ENCODE measurements at places on chromosomes 2 and 18. TPM values are rescaled to one million over a fixed set of nuclear protein-coding genes. Genes with fewer than 3 reads are reported as not detected.

OR6B2 gene
- total RNA-seq, result not detected

MC5R gene
- total RNA-seq, result not detected

SPC25 gene
- 28.5 TPM for total RNA-seq

DNA sequence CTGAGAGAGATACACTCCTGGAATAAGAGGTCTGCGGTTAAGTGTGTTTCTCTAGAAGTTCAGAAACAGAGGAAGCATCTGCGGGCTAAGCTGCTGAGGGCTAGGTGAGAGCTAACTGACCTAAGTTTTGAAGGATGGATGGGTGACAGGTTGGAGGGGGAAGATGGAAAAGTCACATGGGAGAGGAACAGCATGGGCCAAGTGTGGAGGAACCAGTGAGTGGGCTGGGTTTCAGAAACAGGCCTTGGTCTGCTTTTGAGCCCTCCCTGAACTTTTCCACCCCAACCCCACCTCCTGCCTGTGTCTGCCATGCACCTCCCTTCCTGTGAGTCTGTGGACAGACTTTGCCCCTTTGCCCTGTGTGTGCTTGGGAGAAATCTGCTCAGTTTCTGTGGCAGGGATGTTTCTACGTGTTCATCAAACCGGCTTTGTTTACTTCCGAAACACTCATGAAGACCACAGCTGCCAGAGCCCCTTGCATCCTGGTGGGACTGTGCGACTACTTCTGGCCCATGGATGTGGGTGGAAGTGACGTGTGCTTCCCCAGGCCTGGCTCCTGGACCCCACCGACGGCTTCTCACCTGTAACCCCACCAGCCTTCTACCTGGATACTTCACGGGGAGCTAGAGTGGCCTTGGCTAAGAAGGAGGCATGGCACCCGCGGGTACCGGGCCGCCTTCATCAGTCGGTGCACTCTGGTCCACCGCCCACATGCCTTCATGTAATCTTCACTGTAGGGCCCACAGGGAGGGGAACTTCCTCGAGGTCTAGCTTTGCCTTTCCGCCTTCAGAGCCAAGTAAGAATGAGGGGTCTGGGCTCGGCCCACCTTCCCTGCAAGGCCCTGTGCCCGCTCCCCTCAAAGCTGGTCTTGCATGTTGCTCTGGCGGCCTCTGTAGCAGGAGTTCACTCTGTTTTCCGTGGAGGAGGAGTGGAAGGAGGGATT is 1.4 kb upstream of the HPCAL1 start:
- DNase-seq, result no peak

DNA sequence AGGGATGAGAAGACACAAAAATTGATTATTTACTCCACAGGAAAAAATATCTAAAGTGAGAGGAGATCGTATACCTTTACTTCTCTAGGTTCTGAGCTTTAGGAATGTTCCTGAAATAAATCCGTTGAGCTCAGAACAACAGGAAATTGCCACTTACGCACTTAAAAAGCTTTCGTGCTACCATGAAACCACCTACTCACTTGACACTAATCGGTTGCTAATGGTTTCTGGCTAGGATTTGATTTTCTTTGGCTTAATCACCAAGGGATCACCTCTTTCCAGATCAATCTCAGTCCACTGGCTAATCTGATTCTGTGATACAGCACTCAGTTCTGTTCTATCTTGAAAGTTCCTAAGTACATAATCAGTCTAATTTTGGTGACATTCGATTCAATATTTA is 419.6 kb downstream of the DLGAP1 start:
- no peak for DNase-seq

GRCh38 chr18:59229191-59229590 is 9.2 kb downstream of the GRP start:
- DNase-seq, result no peak

ALPG gene
- 1.4 TPM for total RNA-seq

- no peak for DNase-seq
Observed at GRCh38 chr18:28728891-28729290, 552.0 kb upstream of the CDH2 start.

DNA sequence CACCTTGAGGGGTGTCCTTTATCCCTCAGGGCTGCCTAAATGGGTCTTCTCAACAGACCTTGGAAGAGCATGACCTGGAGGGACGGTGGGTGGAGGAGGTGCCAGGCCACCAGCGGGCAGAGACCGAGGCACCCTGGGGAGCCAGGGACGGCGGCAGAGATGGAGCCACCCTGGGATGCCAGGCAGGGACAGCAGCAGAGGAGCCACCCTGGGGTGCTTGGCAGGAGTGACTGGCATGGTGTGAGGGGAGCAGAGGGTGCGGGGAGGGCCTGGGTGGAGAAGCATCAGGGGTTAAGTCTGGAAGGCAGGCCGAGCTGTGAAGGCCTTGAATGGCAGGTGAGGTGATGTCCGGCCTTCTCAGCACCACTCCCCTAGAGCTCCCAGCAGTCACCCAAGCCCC is 56.1 kb downstream of the CIB4 start:
- DNase-seq, result peak; percentile 20

GRCh38 chr2:196247976-196248280 is 76.5 kb upstream of the STK17B start:
- DNase-seq, result no peak

GRCh38 chr18:41347057-41347456 is 608.0 kb upstream of the PIK3C3 start:
- no peak for DNase-seq

COLEC11 gene
- total RNA-seq, result not detected

- no peak for DNase-seq
Observed at GRCh38 chr18:29540548-29540947, 1363.6 kb upstream of the CDH2 start.

- DNase-seq, result no peak
Observed at GRCh38 chr2:241187101-241187917, 1.2 kb upstream of the ANO7 start.

CNRIP1 gene
- total RNA-seq, result 0.70 TPM

DNA sequence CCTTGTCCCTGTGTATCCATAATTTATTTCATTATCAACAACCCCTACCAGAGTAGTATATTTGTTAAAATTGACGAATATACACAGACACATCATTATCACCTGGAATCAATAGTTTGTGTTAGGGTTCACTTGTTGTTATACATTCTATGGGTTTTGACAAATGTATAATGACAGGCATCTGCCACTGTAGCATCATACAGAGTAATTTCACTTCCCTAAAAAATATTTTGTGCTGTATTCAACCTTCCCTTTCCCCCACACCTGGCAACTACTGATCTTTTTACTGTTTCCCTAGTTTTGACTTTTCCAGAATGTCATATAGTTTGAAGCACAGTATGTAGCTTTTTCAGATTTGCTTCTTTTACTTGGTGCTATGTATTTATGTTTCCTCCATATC is 132.0 kb downstream of the ZNF804A start:
- DNase-seq, result no peak

- no peak for DNase-seq
Observed at GRCh38 chr2:202754936-202755335, 116.6 kb downstream of the ICA1L start.

DNA sequence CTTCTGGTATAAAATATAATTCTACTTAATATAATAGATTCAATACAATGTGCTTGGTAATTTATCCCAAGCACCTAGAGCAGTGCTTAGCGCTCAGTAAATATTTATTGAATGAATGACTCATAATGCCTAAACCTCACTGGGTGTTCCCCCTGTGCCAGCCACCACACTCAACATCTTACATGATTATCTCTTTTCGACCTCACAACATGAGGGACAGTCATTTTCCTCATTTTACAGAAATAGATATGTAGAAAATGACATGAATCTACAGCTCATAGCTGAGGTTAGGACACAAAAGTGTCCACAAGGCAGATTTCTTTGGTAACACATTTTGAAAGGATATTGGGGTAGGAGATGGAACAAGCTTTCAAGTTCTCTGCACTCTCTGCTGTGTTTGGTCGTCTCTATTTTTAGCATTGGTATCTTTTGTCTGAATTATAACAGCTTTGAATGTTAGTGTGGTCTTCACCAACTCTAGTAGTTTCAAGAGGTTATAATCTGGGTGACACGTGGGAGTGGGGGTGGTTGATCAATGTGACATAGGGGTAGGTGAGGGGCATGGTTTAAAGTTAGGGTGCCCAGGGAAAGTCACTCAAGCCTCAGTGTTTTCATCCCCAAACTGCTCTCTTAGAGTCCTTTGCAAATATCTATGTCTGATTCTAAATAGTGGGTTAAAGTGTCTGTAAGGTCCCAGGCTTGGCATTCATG is 9.8 kb downstream of the MYOM1 start:
- no peak for DNase-seq

GRCh38 chr2:73103018-73103542 is 9.7 kb downstream of the RAB11FIP5 start:
- DNase-seq, result no peak

FAM228A gene
- not detected for total RNA-seq

DNA sequence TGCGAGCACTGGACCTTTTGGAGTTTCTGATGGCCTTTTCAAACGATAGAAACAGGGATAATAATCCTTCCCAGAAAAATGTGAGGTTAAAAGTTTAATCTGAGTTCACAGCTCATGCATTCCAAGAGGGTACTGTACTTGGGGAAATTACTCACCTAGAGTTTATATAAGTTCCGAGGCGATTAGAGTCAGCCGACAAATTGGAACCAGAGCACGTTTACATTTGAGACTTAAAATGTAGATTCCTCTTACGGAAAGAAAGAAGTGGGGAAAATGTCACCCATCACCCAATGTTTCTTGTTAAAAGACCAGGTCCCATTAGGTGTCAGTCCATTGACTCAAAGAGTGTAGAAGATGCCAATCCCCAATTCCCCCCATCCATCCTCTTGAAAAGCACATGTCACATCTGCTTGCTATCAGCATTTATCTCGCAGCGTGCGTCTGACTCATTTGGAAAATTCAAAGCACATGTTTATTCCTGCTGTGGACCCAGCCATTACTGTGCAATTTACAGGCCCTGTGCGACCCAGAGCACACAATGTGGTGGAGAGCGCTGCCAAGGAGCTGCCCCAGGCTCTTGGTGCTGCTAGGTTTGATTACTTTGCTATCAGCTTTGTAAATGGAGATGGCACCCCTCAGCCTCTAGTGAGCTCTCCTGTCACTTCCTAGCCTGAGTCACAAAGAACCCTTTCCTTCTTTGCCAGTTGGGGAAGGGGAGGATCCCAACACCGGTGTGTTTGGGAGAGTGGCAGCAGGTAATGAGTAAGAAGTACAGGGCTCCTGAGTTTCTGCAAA is 104.8 kb downstream of the COLEC12 start:
- no peak for DNase-seq

DNA sequence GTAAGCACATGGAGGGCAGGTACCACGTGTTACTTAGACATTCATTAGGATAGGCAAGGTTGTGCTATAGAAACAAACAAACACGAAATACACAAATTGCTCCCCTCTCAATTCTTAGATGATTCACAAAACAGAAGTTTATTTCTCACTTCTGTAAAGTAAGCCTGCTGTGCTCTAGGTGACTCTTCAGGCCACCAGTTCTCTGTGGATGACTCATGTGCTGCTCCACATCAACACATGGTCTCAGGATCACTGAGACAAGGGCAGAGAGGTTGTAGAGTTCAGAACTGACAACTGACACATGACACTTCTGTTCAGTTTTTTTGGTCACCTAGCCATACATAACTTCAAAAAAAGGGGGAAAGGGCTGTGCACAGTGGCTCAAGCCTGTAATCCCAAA is 70.6 kb downstream of the DAW1 start:
- no peak for DNase-seq

SF3B6 gene
- 130 TPM for total RNA-seq

DNA sequence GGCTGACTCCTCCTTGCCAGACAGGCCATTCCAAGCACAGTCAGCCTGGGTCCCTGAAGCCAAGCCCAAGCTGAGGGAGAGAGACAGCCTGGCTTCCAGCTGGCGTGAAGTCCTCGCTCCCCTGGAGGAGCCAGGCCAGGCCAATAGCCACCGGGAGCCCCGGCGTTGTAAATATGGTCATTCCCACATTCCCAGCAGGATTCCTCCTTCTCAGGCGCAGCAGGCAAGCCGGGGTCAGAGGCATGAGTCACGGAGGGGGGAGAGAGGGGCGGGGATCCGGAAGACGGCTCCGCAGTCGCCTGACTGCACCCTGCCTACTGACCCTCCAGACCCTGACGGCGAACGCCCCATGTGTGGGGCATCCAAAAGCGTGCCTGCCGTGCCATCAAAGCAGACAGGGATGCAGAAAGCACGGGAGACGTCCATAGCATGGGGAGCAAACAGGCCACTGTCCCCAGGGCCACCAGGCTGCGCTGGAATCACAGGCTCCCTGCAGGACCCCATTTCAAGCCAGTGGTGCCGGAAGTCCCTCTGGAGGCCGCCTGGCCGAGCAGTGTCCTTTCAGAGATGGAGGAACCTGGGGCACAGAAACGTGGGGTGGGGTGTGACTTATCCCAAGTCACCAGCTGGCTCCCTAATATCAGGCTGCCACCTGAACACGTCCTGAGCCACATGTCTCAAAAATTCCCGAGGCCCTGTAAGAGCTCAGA is 48.2 kb downstream of the TWIST2 start:
- peak; percentile 81 for DNase-seq

HOXD3 gene
- total RNA-seq, result not detected

SERPINB10 gene
- total RNA-seq, result not detected

- no peak for DNase-seq
Observed at GRCh38 chr18:62101321-62101721, 85.5 kb downstream of the PIGN start.

- no peak for DNase-seq
Observed at GRCh38 chr2:37711831-37712230, 40.4 kb upstream of the CDC42EP3 start.

DSG4 gene
- not detected for total RNA-seq

DNA sequence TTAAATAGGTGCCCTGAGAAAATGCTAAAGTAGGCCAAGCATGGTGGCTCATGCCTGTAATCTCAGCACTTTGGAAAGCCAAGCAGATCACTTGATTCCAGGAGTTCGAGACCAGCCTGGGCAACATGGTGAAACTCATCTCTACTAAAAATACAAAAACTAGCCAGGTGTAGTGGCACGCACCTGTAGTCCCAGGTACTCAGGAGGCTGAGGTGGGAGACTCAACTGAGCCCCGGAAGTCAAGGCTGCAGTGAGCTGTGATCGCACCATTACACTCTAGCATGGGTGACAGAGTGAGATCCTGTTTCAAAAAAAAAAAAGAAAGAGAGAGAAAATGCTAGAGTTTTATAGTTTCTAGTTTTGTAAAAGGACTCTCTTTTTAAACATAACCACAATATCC is 12.0 kb downstream of the ANKRD44 start:
- DNase-seq, result no peak

DNA sequence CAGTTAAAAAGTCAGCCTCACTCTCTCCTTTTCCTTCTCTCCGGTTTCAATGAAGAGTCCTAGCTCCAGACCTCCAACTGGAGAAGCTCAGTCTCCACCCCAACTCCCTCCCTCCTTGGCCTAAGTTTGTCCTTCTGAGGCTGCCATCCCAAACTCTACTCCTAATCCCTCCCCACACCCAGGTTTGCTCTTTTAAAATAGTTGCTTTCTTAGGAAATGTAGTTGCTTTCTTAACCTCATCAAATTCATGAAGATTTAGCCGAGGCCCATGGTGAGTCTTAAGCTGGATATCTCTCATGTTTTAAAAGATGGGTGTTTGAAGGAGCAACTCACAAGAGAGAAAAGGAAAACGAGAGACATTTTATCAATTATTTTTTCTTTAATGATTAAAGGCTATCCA is 937 bp upstream of the LANCL1 start:
- peak; percentile 56 for DNase-seq
